ENCODE measurements at places on chromosomes 12 and 14. TPM values are rescaled to one million over a fixed set of nuclear protein-coding genes. Genes with fewer than 3 reads are reported as not detected.

KIF5A gene
- 0.05 TPM for total RNA-seq

CFAP251 gene
- total RNA-seq = 1.2 TPM

JAG2 gene
- total RNA-seq = 8.8 TPM

TCL1B gene
- total RNA-seq = 0.24 TPM

SLC10A1 gene
- not detected for total RNA-seq

IRAK3 gene
- 2.5 TPM for total RNA-seq

CACNA1C gene
- total RNA-seq = 0.71 TPM

VIPAS39 gene
- 19.3 TPM for total RNA-seq

GYS2 gene
- not detected for total RNA-seq

CLEC12A gene
- 2.9 TPM for total RNA-seq

Measured in thymus (tissue), 14 donors.